Activated T-cell treated with anti-CD3 and anti-CD28 coated beads, Interleukin-2, amount 50 U/mL, for 48 hours (primary cell): ENCODE measurements at places on chromosomes 7 and 10.

DNA sequence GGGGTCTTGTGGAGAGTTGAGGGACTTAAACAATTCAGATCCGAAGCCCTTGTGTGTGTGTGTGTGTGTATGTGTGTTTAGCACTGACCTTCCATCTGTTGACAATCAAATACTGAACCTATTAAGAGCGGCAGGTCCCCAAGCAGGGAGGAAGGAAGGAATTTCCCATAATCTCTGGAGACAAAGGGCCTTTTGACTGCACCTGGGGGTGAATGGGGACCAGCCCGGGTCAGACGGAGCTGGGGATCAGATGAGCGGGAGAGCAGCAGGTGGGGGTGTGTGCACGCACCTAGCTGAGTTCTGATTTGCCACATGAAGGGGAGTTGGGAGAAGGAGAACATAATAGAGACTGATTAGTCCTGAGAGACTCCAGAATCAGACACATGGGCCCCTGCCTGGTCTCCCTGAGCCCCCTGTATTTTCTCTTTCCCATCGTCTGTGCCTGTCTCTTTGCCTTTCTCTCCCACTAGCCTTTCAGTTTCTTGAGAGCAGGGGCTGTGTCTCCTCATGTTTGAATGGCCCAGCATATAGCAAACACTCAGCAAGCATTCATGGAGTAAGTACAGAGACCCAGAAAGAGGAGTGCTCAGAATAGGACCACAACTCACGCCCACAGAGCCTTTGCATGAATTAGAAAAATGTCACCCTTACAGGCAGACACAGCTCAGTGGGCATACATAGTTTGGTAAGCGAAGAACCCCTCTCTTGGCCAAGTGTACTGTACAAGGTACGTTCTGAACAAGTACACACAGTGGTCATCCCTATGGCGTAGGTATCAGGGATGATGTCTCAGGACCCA, 288.3 kb upstream of the HABP2 start:
- DNase-seq, result no peak

- no peak for DNase-seq
These were observed 14.8 kb downstream of the PDAP1 start for GRCh38 chr7:99393355-99394187.

DNA sequence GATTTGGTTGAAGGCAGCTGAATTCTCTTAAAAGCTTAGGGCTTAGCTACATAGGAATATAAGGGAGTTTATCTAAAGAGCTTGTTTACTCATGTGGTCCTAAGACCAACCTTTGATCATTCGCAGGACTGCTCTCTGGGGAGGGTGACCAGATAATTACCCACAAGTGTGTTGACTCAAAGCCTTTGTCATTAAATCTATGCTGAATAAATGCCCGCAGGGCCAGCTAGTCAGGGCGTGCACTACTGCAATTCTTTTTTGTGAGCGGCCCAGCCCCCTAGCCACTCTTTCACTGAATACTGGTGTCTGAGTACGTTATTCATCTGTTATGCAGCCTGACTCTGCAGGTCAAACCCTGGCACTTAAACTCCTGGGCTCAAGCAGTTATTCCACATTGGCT, 69.6 kb downstream of the AKAP9 start:
- DNase-seq, result no peak

- no peak for DNase-seq
These were observed 23.3 kb upstream of the RHOBTB1 start for GRCh38 chr10:60967260-60967659.

- DNase-seq, result no peak
These were observed 340.8 kb upstream of the PODXL start for GRCh38 chr7:131897016-131897789.

- DNase-seq, result no peak
These were observed 63.3 kb downstream of the MRC1 start for GRCh38 chr10:17872191-17873091.

- DNase-seq, result no peak
These were observed 264.3 kb upstream of the RNF32 start for GRCh38 chr7:156376317-156376716.

DNA sequence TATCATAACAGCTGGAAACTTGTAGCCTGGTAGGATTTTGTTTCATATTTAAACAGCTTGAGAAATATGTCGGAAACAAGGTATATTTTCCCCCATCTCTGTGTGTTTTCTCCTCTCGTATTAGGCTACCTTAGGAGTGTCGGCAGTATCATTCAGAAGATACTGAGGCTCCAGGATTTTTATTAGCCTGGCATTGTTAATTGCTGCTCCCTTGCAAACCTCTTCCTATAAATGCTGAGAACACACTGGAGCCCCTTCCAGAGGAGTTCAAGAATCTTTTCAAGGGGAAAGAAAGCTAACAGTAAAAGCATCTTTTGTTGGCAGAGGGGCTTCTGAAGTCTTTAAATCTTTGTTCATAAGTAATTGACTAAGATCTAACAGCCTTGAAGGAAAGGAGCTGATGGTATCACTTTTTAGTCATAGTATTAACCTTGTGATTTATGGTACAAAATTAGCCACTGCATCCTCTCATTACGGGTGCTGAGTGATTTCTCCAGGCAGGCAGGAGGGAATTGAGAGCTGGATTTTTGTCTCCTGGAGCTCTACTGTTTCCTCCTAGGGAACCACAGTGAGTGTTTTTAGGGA, 998.7 kb downstream of the LRMDA start:
- DNase-seq, result no peak
